ENCODE measurements at places on chromosomes 4 and X.

DNA sequence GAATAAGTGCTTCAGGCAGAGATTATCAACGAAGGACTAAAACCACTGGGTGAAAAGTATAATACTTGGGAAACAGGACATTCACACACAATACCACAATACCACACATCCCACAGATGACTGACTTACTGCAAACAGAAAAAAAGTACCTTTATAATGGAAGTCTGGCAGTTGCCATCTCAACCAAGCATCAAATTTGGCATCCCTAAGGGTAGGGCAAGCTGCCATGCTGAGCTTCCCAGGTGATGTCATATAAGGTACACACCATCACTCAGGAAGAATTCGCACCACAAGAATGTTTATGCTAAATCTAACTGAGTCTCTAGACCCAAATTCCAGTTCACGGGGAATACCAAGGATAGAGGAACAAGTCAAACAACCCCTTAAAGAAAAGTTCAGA lies 9.1 kb downstream of the QDPR start:
- DNase-seq, result no peak

- no peak for DNase-seq
Observed at GRCh38 chr4:124061413-124061812, 651.1 kb downstream of the ANKRD50 start.

GRCh38 chrX:20382082-20382481 lies 115.4 kb upstream of the RPS6KA3 start:
- no peak for DNase-seq

GRCh38 chrX:123324625-123325024 lies 140.5 kb downstream of the GRIA3 start:
- DNase-seq, result no peak

GRCh38 chr4:79574741-79575451 lies 166.9 kb upstream of the GK2 start:
- DNase-seq, result no peak

DNA sequence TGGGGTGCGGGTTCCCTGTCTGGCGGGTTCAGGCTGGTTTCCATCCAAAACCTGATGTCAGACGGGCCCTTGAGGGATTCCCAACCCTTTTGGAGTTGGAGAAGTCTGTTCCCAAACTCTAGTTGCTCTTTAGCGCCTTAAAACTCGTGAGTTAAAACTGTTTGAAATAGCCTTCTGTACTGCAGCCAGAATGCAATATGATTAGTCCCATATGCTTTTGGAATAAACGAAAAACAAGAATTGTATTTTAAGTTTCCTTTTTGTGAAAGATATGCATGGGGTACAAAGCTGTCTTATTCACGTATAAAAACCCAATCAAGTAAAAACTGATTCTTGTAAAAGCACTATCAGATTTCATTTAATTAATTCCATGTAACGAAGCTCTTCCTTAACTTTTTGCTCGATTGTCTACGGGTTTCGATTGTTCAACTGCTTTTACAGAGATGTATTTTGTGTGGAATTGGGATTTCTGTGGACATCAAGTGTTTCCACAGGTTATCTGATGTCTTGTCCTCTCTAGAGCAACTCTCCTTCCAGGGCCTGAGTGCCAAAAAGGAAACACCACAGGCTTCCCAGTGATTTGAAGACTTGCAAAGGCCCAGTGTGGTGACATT lies 49.5 kb downstream of the CLDN34 start:
- no peak for DNase-seq

DNA sequence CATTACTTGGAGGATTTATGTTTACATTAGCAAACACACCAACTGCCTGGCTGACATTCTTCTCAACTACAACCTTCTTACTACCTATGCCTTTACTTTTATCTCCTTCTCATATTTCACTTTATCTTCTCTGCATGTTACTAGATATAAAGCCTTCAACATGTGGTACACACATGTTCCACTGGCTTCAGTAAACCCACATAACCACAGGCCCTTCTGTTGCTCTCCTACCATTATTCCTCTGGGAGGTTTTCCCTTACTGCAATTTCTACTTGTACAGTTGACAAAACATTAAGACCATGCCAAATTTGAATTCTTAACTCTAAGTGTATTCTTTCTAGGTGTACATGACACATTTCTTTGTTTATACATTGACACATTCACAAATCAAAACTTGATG lies 133.1 kb downstream of the ARAP2 start:
- DNase-seq, result no peak

- no peak for DNase-seq
Observed at GRCh38 chrX:103756736-103757135, 19.9 kb upstream of the PLP1 start.

- DNase-seq, result peak; percentile 69
Observed at GRCh38 chr4:139279760-139280620, at the start of gene MGARP. Gene MGARP (minus strand): TSS chr4:139280225. CDS start chr4:139280158, 67 bp downstream.
